NCI-H345 (cell line): ENCODE measurements at places on chromosomes 1 and 21.

DNA sequence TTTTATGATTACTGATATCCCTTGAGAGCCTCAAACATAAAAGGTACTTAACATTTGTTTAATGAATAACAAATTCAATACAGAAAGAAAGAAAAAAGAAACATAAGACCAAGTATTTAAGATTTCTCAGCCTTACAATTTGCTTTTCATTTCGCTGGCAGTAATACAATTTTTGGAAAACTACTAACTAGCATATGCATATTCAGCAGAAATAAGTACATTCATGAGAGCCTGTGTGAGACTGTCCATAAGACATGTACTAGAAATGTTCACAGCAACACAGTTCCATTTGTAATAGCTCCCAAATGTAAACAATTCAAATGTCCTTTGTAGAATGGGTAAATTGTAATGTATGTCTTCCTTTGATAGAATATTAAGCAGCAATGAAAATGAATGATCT is 119.2 kb downstream of the PTPN14 start:
- DNase-seq, result no peak

- peak; percentile 87 for DNase-seq
Observed at GRCh38 chr1:182671750-182672486, 12.5 kb downstream of the RGS8 start.

GRCh38 chr1:203036135-203036534 is 9.8 kb downstream of the PPFIA4 start:
- DNase-seq, result no peak

DNA sequence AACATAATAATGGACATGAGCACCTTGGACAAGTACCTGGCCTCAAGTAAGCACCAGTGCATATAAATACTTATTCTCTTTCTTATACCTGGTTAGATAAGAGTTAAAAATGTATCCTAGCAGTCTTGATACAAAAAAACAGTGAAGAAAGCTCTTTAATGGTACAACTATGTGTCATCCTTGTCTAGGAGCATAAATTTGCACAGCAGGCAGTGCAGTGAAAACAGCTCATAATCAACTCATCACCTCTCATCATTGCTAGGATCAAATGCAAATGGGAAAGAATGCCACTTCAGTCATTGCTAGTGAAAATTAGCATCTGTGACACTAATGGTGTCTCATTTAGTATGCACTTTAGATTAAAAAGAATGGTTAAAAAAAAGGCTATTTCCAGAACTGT is 7.6 kb downstream of the SAMSN1 start:
- DNase-seq, result no peak

DNA sequence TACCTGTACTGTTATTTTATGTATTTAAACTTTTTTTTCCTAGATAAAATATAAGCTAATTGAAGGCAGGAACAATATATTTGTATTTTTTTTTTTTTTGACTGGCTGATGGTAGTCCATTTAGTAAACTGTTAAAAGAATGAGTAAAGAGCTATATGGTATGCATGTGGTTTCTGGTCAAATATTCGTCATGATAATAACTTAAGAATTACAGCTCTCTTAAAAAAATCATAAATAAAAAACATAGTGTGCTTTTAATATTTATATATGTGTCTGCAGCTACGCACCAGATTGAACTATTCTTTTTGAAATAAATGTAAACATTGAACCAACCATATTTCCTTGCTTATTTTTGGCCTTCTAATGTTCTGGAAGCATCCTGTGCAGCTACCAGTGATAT is 272.3 kb upstream of the C1orf105 start:
- no peak for DNase-seq

- DNase-seq, result no peak
Observed at GRCh38 chr21:34307991-34308532, 55.7 kb upstream of the KCNE2 start.

GRCh38 chr1:213171711-213172110 is 120.7 kb downstream of the RPS6KC1 start:
- no peak for DNase-seq

GRCh38 chr1:108851567-108851966 is 5.3 kb downstream of the AKNAD1 start:
- no peak for DNase-seq

GRCh38 chr21:45253180-45253579 is 34.5 kb downstream of the POFUT2 start:
- DNase-seq, result no peak

- no peak for DNase-seq
Observed at GRCh38 chr1:113904293-113904673, 316 bp downstream of the AP4B1 start.

- no peak for DNase-seq
Observed at GRCh38 chr1:77222496-77222895, 3.3 kb upstream of the PIGK start.

- DNase-seq, result no peak
Observed at GRCh38 chr1:227939791-227940771, 7.7 kb downstream of the WNT9A start.

DNA sequence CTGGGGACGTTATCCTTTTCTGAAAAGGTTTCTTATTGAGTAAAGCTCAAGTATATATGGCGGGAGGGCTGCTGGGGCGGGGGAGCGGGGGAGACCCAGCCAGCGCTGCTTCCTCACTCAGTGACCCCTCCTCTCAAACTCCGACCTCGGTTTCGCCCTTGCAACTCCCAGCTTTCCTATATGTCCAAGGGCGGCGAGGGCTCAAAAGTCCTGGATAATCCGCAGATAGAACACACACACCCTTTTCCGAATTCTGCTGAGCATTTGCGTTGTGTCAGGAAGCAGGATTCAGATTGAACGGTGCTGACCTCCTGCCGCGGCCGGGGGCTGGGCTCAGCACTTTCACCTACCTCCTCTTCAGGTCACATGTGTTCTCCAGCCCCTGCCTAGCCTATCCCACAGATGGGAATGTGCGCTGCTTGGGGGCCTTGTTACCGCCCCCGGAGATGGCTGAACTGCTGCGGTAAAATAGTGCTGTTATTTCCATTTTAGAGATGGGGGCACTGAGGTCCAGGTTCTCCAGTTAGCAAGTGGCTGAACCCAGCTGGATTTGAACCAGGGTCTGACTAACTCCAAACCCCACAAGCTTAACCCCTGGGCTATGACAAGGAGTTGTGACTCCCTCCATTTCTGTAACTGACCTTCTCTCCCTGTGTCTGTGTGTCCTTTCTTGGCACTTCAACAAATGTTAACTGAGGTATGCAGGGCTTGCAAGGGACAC is 795 bp upstream of the AHDC1 start:
- DNase-seq, result no peak

DNA sequence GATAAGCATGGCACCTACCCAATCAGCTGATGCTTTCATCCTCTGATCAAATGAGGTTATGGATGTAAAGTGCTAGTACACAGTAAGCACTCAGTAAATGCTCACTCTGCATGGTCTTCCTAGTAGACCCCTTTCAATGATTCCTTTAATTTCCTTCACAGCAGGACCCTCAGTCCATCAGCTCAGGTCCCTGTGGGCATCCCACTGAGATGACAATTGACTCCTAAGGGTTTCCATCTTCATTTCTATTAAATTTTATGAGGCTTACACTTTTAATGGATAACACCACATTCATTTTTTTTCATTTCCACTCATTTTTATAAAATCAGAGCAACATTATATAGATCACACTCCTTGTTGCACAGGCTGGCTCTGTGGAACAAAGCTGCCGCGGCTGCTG is 12.8 kb downstream of the RHOU start:
- no peak for DNase-seq

- no peak for DNase-seq
Observed at GRCh38 chr1:41853907-41854306, 64.8 kb downstream of the HIVEP3 start.

- DNase-seq, result peak; percentile 44
Observed at GRCh38 chr1:93845538-93846205, 33.3 kb downstream of the DNTTIP2 start.

GRCh38 chr1:61083807-61084440 is 1.6 kb downstream of the NFIA start:
- no peak for DNase-seq

GRCh38 chr1:235941876-235942624 is 75.3 kb upstream of the LYST start:
- DNase-seq, result no peak

GRCh38 chr1:108041360-108042142 is 76.6 kb upstream of the VAV3 start:
- no peak for DNase-seq

DNA sequence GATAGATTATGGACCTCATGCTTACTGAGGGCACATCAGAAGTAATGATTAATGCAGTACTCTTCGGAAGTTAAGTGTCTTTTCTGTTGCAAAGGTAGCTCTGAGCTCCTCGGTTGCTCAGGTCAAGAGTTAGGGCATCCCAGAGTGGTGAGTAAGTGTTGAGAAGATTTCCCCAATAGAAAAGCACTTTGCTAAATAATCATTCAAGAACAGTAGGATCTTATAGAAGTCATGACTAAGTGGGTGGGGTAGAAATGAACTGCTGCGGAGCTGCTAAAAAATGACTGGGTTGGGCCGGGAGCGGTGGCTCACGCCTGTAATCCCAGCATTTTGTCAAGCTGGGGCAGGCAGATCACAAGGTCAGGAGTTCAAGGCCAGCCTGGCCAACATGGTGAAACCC is 648.6 kb upstream of the CAMK1G start:
- no peak for DNase-seq

GRCh38 chr1:230806552-230806951 is 59.4 kb downstream of the CAPN9 start:
- DNase-seq, result no peak

DNA sequence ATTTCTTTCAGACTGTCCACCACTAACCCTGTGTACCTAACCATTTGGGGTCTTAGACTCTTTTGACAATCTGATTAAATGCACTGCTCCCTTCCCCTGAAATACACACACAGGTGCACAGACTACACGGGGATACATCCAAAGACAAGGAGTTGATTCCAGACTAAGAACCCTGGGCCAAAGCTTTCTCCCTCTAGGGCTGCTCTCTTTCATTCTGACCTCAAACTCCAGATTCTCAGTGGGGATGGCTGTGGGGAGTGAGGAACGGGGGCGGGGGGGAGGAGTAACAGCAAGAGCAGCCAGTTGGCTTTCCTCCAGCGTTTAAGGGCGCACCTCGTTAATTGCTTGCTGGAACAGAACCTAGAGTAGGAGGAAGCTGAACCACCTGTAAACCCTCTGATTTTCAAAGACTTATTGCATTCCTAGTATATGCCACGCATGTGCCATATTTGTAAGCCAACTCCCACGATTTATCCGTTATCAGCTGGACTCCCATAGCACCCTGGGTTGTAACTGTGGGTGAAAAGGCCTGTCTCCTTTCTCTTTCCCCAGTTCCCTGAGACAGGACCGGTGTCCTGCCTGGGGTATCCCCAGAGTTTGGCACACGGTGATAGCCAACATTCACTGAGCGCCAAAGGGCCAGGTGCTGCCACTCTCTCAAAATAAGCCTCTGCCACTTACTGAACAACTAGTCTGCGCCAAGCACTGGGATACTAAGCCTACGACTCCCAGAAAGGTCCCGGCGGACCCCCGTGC is 920 bp downstream of the MTHFR start:
- DNase-seq, result peak; percentile 59

DNA sequence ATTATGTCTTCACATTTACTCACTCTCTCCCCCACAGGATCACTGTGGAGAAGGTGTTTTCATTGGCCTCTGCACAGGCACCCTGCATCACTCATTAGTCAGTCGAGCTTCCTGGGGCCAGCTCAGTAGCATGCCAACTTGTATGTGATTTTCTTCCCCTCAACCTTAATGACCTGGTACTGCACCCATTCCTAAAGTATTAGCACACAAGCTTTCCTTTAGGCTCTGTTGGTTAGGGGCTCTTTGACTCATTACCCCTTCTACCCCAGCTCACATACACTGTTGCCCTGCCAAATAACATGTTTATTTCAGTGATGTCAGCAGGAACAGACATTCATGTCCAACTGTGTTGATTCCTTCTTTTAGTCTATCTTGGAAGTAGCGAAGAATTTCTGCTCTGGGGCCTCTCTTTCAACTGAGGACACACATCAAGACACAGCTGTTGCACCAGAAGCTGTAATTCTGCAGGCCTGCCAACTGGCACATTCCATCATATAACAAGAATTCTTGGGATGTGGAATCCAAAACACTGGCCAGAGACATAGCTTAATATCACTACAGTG is 603.5 kb upstream of the ADAMTS5 start:
- no peak for DNase-seq

- DNase-seq, result no peak
Observed at GRCh38 chr1:60903591-60903990, 178.8 kb upstream of the NFIA start.

- DNase-seq, result no peak
Observed at GRCh38 chr21:44756423-44757185, 45.0 kb downstream of the UBE2G2 start.

GRCh38 chr1:72936151-72936740 is 653.9 kb upstream of the NEGR1 start:
- no peak for DNase-seq

DNA sequence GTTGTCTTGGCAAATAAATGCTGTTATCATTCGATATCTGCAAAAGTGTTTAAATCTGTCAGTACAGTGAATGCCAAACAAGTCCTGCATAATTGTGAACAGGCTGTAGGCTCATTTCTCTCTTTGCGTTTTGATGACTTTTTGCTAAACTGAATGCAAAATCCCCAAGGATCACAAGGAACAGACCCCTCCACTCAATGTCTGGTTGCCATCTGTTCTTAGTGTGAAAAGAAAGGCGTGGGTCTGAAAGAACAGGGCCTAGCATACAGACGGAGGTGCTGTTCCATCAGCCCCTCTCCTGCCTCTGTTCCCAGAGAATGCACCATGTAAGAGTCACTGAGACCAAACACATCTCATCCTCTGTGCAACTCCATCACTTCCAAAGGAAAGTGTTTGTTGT is 40.4 kb downstream of the EIF2B3 start:
- DNase-seq, result no peak

GRCh38 chr21:43933199-43933598 is 68.2 kb downstream of the AGPAT3 start:
- DNase-seq, result peak; percentile 82

GRCh38 chr1:100921110-100921706 is 25.3 kb downstream of the SLC30A7 start:
- DNase-seq, result peak; percentile 65
